ENCODE measurements at places on chromosomes 13 and 19.
A peak's percentile ranks its signal among the peaks of the same experiment; 100 is the strongest.

- DNase-seq: no peak
These were observed 38.6 kb upstream of the ITM2B start for GRCh38 chr13:48194379-48194754.

DNA sequence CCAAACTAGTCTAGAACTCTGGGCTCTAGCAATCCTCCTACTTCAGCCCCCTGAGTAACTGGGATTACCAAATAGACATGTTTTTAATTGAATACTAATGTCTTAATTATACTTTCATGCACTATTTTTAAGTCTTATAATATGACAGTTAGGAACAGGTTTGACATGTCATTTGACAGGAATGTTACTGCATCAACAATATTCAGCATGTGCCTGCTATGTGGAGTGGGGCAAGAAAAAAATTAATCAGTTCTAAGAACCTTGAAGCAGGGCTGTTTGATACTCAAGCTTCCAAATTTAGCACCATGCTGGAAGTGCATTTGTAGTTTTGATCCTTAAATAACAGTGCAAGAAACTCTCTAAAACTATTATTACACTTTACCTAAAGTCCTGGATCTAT is 265.3 kb downstream of the MZT1 start:
- DNase-seq: no peak

DNA sequence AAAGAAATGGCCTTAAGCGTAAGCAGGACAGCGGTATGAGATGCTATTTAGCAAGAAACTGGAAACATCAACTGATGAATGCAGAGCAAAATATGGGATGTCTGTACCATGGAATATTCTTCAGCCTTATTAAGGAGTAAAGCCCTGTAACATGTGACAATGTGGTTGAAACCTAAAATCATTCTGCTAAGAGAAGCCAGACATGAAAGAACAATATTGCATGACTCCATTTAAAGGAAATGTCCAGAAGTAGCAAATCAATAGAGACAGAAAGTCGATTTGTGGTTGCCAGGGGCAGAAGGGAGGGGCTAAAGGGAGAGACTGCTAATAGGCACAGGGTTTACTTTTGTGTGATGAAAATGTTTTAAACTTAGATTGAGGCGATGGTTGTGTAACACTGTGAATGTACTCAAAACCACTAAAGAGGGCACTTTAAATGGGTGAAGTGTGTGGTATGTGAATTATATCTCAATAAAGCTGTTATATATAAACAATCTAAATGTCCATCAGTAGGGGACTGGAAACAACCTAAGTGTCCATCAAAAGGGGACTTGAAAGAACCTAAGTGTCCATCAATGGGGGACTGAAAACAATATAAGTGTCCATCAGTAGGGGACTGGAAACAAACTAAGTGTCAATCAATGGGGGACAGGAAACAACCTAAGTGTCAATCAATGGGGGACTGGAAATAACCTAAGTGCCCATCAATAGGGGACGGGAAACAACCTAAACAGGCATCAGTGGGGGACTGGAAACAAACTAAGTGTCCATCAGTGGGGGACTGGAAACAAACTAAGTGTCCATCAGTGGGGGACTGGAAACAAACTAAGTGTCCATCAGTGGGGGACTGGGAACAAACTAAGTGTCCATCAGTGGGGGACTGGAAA is 45.4 kb downstream of the CCL25 start:
- DNase-seq: no peak

- no peak for DNase-seq
These were observed 56.7 kb downstream of the STARD13 start for GRCh38 chr13:33228648-33229445.

GRCh38 chr13:79194272-79194671 is 211.8 kb downstream of the RBM26 start:
- DNase-seq: no peak

DNA sequence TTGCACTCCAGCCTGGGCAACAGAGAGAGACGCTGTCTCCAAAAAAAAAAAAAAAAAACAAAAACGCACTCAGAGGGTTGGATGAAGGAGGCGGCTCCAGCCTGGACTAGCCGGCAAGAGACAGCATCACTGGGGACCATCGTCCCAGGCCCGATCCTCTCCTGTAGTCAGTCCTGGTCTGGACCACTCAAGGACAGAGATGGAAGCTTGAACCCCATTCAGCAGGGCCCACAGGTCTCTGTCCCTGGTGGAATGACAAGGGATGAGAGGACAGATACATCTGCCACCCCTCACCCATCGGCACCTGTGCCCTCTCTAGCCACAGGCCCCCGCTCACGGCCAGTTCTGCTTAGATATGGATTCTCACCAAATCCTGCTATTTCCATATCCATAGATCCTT is 14.0 kb downstream of the ADGRE5 start:
- DNase-seq: no peak

DNA sequence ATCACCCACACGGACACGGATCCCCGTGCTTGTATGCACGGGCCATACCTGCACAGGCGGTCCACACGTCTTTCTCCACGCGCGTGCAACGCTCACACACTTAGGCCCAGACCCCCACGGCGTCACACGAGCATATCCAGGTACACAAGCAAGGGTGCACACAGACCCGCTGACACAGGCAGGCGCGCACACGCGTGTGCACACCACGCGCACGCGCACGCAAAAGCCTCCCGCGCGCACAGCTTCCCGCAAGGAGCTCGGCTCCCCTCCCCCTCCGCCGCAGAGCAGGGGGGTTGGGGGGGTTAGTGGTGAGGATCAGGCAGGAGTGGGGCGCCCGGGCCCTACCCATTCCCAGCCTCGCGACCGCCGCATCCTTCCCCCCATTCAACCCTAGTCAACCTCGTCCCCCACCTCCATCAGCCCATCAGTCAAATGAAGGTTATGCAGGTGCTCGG is 407 bp downstream of the RAB3A start:
- DNase-seq: no peak

- no peak for DNase-seq
These were observed 17.4 kb upstream of the NPAS1 start for GRCh38 chr19:47002106-47002766.

DNA sequence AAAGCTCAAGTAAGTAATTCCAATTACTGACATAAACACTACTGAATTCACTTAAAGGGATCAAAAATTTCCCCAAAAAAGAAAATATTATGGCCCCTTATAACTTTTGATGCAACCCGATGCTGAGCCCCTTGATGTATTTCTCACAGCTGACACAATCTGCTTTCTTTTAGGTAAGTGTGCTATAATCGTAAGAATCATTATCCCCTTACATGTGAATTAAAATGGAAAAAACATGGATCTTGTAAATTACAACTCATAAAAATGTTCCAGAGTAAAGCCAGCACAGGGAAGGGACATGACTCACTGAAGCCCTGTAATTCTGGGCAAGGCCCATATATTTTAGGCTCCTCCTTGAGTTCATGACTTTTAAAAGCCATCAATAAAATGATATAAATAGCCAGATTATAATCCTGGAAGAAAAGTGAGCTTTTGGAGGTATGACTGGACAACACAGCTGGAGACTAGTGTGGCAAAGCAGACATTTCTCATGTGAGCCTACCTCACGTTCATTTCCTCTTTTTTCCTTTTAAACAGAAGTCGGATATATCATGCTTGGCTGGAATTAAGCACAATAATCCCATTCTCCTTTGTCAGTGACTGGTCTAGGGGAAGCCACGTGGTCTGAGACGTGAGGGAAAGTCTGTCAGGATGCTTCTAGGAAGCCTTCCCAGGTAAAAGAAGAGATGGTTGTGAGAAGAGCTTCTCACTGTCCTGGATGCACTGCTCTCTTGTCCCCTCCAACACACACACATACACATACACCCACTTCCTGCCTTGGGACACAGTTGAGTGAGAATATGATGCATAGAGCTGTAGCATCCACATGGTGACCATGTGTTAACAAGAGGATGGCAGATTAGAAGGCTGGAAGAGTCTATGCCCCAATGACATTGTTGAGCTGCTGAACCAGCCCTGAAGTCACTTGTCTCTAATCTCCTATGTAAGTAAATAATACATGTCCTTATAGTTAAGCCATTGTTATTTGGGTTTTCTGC is 165.4 kb downstream of the RGCC start:
- DNase-seq: no peak

GRCh38 chr19:39402346-39403300 is 4.0 kb upstream of the ZFP36 start:
- DNase-seq: peak; percentile 81

GRCh38 chr13:111862836-111863815 is 203.8 kb upstream of the SOX1 start:
- no peak for DNase-seq

DNA sequence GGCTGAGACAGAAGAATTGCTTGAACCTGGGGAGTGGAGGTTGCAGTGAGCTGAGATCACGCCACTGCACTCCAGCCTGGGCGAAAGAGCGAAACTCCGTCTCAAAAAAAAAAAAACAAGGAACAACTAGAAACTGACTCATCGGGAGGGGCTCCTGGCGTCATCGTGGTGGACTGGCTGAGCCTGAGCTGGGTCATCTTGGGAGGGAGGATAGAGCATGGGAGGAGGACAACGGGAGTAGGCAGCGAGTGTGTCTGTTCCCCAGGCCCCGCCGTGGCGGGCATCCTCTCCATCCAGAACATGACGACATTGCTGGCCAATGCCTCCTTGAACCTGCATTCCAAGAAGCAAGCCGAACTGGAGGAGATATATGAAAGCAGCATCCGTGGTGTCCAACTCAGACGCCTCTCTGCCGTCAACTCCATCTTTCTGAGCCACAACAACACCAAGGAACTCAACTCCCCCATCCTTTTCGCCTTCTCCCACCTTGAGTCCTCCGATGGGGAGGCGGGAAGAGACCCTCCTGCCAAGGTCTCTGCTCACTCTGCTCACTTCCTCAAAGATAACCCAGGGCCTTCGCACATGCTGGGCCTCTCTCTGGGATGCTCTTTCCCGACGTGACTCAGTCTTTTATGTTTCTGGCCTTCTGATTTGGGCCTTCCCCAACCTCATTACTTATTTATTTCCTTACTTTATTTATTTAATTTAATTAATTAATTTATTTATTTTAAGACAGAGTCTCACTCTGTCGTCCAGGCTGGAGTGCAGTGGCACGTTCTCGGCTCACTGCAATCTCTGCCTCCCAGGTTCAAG is 16.6 kb downstream of the DDX39A start:
- no peak for DNase-seq

GRCh38 chr13:113664751-113665596 is 2.0 kb upstream of the GRK1 start:
- DNase-seq: no peak

GRCh38 chr13:100725472-100725871 is 50.9 kb upstream of the TMTC4 start:
- DNase-seq: no peak

DNA sequence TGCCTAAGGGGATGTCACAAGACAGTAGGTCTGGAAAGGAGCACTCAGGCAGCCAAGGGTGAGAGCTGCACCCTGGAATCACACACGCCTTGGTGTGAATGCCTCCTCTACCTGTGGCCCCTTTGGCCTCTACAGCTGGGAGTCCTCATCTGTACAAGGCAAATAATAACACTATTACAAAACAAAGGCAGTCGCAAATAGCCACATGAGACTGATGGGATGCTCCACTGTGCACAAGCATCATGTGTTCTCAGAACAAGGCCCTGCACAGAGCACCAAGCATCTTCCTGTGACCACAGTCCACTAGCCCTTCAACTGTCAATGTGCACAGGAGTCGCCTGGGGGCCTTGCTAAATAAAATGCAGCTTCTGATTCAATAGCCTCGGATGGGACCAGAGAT is 44.6 kb upstream of the HNRNPA1L2 start:
- no peak for DNase-seq

- DNase-seq: no peak
These were observed 30.4 kb upstream of the TIMM44 start for GRCh38 chr19:7973883-7974282.

DNA sequence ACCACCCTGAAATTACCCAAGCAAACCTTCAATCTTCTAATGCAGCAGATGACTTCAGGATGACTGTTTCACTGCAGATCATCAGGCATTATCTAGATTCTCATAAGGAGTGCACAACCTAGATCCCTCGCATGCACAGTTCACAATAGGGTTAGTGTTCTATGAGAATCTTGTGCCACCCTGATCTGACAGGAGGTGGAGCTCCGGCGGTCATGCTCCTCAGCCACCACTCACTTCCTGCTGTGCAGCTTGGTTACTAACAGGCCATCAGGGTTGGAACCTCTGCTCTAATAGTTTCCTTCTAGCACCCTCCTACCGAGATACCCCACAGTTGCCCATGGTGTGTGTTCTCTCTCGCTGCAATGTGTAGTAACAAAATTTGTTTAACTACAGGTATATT is 442.8 kb downstream of the FGF14 start:
- no peak for DNase-seq

GRCh38 chr19:46786236-46787039 is 2.0 kb downstream of the SLC1A5 start:
- DNase-seq: peak; percentile 77

DNA sequence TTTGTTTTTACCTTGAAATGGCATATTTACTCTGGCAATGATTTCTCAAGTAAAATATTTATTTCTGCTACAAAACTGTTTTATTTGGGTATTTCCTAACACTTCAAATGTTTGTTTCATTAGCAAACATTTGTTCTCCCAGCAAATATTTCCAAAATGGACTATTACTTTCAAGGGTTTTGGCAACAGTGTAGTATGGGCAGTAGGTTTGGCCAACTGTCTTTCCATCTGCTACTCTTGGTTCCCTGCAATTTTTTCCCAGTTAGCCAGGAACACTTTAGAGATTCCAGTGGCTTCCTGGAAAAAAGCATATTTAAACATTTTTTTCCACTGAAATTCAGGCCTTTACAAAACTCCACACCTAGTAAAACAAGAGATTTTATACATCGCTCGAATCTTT is 466.6 kb downstream of the SLITRK6 start:
- no peak for DNase-seq

- DNase-seq: no peak
These were observed 720 bp downstream of the FARP1 start for GRCh38 chr13:98143601-98144026.

DNA sequence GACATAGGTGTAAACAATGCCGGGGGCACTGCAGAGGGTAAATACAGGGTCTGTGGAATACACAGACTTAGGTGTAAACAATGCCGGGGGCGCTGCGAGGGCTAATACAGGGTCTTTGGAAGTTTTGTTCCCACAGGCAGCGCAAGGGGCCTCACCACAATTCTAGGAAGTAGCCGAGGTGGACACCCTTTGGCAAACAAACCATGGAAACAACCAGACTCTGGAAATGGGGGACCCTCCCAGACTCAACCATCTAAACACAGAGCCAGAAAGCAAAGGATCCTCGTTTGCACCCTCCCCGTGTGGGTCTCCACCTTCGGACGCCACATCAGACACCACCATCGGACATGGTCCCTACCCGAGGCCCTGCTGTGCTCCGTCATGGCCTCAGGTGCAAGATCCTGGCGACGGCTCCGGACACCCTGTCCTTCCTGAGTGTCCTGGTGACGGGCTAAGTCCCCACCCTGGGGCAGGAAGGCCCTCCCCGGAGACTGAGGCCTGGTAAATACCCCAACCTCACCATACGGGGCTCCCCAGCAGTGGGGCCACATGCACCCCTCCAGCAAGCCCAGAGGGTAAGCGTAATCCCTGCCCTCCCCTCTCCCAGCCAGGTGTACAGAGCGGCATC is 16.7 kb upstream of the PLPP2 start:
- no peak for DNase-seq

GRCh38 chr13:49357694-49358093 is 86.2 kb downstream of the CAB39L start:
- no peak for DNase-seq
